ENCODE measurements at places on chromosomes 4 and X. TPM values are rescaled to one million over a fixed set of nuclear protein-coding genes. Genes with fewer than 3 reads are reported as not detected.

GRCh38 chr4:189143263-189143952 lies 797.3 kb upstream of the FRG1 start:
- peak; percentile 100 for DNase-seq

- no peak for DNase-seq
Observed at GRCh38 chrX:71053217-71053621, 14.9 kb downstream of the SNX12 start.

GRCh38 chr4:67565284-67565683 lies 6.8 kb downstream of the STAP1 start:
- DNase-seq = no peak

- DNase-seq = peak; percentile 3
Observed at GRCh38 chr4:120630427-120630826, 292.1 kb downstream of the PRDM5 start.

The SCML2 gene
- 0.79 TPM for total RNA-seq

DNA sequence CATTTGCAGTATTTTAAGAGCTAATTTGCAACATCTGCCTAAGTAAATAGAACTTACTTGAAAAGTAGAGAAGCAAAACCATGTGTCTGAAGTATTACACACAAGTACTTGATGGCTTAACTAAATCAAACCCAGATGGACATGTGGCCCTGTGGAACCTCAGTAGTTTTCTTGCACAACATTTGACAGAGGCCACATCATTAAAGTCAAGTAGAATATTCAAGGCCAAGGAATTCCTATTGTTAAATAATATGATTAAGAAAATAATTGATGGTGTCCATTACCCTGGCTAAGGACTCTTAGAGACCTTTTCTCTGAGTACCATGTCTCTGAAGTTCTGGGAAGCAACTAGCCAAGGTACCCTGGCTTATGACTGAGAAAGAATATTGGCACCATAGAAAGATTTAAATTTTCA lies 135.4 kb upstream of the OTUD4 start:
- no peak for DNase-seq

GRCh38 chrX:103362474-103362873 lies 6.2 kb downstream of the TCEAL9 start:
- DNase-seq = peak; percentile 54

DNA sequence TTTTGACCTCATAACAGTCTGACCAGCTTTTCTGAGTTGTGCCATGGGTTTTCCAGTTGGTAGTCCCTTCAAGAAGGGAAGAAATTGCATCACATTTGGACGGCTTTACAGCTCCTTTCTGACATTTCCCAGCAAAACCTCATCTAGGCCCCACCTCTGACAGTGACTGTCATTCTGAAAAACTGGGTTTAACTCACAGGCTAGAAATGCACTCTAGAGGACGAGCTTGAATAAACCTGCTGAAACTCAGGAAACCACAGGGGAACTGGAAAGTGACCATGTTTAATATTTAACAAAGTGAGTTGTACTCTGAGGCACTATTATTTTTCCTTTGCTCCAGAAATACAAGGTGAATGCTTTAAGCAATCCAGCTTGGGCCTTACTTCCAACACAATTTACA lies 434.3 kb upstream of the RASGEF1B start:
- no peak for DNase-seq

The CLDN22 gene
- total RNA-seq = not detected

GRCh38 chr4:21733894-21734630 lies 214.5 kb downstream of the KCNIP4 start:
- no peak for DNase-seq

GRCh38 chrX:120316587-120317283 lies 5.5 kb upstream of the TMEM255A start:
- peak; percentile 87 for DNase-seq

DNA sequence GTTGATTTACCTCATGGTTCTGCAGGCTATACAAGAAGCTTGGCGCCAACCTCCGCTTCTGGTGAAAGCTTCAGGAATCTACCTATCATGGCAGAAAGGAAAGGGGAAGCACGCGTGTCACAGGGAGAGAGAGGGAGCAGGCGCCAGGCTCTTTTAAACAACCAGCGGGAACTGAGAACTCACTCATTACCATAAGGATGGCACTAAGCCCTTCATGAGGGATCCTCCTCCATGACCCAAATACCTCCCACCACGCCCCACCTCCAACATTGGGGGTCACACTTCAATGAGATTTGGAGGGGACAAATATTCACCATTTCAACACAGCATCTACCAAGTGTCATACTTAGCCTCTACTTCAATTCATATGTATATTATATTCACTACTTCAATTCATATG lies 18.8 kb upstream of the TBC1D8B start:
- DNase-seq = no peak

DNA sequence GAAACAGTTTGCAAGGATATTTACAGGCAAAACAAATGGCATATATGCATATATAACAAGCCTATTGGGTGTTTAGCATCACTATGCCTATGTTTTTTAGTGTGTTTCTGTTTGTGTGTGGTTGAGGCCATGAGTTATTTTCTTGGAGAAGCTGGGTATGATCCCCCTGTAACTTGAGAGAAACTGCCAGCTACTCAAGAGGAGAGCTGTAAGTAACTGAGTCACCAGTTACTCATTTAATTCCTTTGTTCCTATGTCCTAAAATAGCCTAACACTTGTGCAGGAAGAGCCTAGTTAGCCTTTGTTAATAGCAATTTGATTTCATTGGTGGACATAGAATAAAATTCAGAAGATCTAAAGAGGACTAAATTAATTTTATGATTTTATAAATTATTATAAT lies 79.1 kb downstream of the PWWP3B start:
- DNase-seq = peak; percentile 80

GRCh38 chr4:56129431-56129861 lies 180.7 kb downstream of the CEP135 start:
- no peak for DNase-seq

- no peak for DNase-seq
Observed at GRCh38 chr4:73902817-73903547, 33.8 kb downstream of the CXCL1 start.

The CYSLTR1 gene
- total RNA-seq = not detected

- no peak for DNase-seq
Observed at GRCh38 chrX:72735561-72735960, 21.5 kb upstream of the PHKA1 start.

The BEND4 gene
- total RNA-seq = not detected

DNA sequence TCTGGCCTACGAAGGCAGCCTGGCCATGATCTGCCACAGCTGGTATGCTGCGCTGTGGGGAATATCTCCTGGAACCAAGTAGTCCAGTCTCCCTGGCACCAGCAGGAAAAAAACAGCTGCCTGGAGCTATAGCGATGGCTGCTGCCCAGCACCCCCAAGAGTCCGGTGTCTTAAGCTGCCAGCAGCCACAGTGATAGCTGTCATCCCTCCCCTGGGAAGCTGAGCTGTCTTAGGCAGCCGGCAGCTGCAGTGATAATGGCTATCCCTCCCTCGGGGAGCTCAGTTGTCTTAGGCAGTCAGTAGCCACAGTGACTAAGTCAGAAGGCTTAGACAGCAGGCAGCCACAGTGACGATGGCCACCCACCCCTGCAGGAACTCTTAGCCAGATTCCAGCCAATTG lies 205.1 kb downstream of the STPG2 start:
- DNase-seq = no peak

The MYOZ2 gene
- total RNA-seq = not detected

The USP9X gene
- total RNA-seq = 118 TPM

DNA sequence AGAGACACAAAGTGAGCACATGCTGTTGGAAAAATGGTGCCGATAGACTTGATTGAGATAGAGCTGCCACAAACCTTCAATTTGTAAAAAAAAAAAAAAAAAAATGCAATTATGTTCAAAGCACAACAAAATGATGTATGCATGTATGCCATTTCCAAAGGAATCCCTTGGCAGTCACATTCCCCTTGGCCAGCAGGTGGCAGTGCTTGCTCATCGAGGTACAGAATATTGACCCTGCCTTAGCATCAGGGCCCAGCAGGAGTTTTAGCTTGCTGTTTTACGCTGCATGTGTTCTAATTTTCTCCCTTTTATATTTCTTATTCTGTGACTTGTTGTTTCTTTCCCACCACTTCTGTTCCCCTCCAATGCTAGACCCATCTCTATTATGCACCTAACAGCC lies 34.5 kb upstream of the CYBB start:
- peak; percentile 45 for DNase-seq

The TLL1 gene
- 0.53 TPM for total RNA-seq

- no peak for DNase-seq
Observed at GRCh38 chr4:186104890-186105646, 564 bp downstream of the FAM149A start.

The CXCL9 gene
- not detected for total RNA-seq

DNA sequence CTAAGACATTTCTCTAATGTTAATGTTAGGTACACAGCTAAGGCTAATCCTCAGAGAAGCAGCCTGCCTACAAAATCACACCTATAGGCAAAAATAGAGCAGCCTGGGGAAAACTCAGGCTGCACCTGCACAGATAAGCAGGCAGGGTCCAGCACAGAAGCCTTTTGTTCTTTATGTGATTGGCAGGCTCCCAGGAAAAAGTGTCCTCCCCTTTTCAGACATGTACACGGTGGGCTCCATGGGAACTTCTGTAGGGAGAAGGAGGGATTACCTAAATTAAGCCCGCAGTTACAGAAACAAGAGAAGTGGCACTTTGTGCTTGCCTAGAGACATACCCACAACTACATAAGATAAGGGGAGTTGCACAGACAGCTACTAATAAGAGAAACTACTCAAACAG lies 4.0 kb upstream of the HSPA4L start:
- no peak for DNase-seq

The PCYT1B gene
- total RNA-seq = 0.13 TPM

DNA sequence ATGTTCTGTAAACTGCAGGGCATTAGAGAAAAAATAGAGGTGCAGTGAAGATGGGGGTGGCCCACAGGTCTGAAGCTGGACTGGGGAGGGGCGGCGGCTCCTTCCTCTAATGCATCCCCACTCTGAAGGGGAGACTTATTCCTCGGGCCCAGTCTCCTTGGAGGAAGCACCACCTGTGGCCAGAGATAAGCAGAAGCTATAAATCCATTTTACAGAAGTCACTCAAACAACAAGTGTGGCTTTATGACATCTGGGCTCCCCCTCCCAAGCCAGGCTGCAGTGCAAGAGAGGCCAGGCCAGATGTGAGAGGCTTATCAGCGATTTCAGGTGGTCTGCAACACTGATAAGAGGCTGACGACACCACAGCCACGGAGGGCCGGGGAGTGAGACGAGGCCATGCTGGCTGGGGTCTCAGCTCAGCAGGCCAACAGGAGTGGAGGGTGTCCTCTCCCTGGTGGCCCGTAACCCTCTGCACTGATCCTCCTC lies 15.8 kb downstream of the CYTL1 start:
- DNase-seq = no peak

GRCh38 chr4:83771113-83771705 lies 235.3 kb downstream of the GPAT3 start:
- DNase-seq = peak; percentile 38

GRCh38 chr4:9599266-9599665 lies 155.1 kb downstream of the DEFB131A start:
- DNase-seq = no peak

The RAB39B gene
- total RNA-seq = 2.6 TPM

GRCh38 chr4:132691668-132692067 lies 457.4 kb upstream of the PCDH10 start:
- DNase-seq = no peak

Measured in bronchial epithelial cell (primary cell).